Activated CD4-positive, alpha-beta T cell treated with anti-CD3 and anti-CD28 coated beads, Interleukin-10, Interleukin-2, amounts not matched to agents 100 ng/mL and 50 ng/mL, durations not matched to agents 16 hours and 8 hours (primary cell): ENCODE measurements at places on chromosomes 3 and 15.

GRCh38 chr15:68503791-68504680, 72.1 kb upstream of the ITGA11 start:
- no peak for DNase-seq

- DNase-seq, result no peak
Measured at GRCh38 chr3:131224886-131225550, 156.6 kb upstream of the NUDT16 start.

GRCh38 chr3:45779746-45780735, 16.3 kb downstream of the SLC6A20 start:
- no peak for DNase-seq

DNA sequence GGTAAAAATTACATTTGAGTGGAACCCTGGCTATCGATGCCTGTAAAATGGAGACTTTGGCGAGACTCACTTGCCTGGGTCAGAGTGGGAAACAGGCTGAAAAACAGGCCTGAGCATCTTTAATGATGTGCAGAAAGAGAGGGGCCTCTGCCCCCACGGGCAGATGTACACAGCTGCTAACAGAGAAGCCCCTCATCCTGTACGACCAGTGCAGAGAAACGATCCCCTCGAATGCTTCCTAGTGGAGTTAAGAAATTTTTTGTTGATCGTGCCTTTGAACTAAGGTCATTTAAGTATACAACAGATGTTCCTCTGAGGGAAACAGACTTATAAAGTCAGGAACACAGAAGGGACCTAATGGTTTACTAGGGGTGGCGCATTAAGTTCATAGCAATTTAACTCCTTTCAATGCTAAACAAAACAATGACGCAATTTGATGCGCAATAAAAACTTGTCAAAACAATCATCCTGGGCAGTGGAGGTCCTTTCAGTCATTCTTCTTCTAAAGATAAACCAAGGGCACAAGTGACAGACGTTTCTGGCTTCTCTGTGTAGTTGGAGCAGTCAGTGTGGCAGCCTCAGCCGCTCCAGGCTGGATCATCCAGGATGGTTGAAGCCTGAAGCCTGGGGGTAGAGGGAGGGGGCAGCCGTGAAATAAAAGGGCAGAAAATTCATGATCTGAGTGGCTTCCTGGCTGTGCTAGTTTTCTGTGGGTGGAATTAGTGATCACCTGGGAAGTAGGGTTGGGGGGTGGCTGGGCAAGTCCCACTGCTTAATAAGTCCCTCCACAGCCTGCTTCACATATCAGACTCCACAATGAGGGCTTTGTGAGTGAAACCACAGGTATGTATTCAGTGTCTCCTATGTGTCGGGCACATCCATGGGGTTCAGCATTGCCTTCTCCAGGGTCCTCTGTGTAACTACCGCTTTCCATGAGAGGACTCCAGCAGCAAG, 50.8 kb upstream of the MRPS22 start:
- no peak for DNase-seq

DNA sequence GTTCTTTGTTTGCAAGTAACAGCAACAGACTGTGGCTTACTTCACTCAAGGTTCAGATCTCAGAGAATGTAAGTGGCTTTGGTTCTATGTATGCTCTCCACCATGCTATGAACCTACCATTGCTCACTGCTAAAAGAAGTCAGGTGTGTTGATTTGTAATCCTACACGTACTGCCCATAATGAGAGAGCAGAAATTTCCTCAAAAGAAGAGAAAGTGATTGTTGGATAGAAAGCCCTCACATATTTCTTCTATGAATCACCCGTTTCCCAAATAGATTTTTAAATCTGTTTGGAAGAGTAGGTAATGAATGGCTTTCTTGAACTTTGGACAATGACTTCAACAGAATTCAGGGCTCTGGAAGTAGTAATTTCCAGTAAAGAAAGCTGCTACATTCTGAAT, 565.4 kb downstream of the ROBO2 start:
- DNase-seq, result no peak

DNA sequence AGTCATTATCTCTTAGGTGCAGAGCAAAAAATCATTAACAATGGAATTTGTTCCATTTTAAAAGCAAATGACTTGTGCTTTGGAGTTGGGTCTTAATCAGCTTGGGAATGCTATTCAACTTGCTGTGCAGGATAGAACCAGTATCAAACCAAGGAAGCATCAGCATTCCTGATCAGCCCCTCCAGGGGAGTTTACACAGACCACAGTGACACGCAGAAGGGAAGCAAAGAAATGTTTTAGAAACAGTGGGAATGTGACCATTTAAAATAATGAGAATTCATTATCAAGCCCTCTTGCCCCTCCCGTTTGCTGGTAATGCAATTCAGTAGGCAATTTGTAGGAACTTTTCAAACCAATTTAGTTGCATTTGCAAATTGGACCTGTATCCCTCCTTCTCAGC, 155.1 kb downstream of the LRTM1 start:
- DNase-seq, result no peak

- no peak for DNase-seq
Measured at GRCh38 chr3:12349895-12350811, 61.3 kb downstream of the PPARG start.

DNA sequence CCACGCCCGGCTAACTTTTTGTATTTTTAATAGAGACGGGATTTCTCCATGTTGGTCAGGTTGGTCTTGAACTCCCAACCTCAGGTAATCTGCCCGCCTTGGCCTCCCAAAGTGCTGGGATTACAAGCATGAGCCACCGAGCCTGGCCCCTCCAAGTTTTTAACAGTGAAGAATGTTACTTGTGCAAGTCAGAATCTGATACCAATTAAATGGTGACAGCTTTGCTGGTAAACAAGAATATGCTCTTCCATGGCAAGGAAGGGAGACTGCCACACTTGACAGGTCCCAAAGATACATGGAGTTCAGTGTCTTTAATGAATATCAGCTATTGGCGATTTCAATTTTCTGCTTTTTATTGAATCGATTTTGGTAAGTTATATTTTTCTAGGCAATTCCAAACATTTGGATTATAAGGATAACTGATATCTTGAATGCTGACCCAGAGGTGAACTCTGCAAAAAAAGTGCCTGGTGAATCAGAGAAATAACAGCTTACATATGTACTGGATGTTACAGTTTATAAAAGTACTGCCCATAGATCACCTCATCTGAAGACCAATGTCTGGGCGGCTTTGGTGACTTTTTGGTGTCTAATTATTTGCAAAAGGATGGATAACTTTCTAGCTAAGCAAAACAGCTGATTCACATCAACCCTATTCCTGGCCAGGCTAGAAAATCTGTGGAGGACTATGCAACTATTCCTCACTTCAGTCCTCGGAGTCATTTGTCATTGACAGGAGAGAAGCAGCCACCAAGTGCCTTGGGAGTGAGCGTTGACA, 1.2 kb downstream of the PARP16 start:
- DNase-seq, result no peak

DNA sequence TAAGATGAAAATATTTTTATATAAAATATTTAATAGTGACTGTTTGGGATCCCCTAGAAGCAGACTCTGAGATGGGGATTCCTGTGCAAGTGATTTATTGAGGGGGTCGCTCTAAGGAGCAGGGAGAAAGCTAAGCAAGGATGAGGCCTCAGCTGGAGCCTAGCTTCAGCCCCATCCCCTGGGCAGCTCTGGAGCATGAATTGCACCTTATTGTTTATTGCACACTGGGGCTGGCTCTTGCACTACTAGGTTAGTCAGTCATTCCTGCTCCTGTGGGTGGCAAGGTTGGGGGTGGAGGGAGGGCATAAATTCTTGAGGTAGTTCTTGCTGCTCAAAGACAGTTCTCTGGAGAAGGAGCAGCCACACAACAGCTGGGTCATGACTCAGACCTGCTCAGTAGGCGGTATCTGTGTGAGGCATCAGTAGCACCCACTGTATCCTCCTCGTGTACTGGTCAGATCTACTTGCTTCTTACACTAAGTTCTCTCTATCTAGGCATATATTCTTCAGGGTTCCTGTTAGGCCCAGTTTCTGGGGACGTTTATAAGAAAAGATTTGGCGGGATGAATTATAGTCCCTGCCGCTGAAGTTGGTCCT, 27.2 kb upstream of the TNFSF10 start:
- DNase-seq, result peak; percentile 94

- no peak for DNase-seq
Measured at GRCh38 chr15:71659730-71660067, 150.7 kb upstream of the NR2E3 start.

GRCh38 chr3:59565125-59565524, 515.3 kb upstream of the CFAP20DC start:
- DNase-seq, result no peak

GRCh38 chr15:96166223-96167200, 164.0 kb upstream of the NR2F2 start:
- no peak for DNase-seq

DNA sequence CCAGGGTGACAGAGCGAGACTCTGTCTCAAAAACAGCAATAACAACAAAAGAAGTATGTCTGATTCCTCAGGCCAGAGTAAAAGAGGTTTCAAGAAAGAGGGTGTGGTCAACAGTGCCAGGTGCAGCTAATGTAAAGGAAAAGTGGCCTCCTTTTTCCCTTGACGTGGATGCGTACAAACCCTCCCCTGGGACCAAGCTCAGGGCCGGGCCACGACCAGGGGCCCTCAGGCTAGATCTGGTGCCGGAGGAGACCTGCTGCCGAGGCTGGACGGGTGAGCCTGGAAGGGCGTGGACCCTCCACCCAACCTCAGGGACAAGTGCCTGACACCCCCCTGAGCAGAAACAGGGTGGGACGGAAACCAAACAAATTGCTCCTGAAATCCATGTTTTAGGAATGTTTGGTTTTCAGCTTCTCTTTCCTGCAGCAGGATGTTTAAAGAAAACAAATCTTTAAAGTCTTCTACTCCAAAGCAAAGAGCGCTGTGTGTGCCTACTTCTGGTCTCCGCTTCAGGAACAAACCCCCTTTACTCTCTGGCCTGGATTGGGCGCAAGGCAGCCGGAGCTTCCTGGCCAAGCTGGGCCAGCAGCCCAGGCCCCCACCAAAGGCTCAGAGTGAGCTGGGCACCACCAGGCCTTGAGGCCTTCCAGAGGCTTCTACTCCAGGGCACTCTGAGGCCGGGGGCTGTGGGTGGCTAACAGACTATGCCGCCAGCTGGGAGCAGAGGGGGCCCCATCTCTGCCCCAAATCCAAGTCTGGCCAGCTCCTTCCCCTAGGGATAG, 21.4 kb downstream of the ZDHHC19 start:
- no peak for DNase-seq

DNA sequence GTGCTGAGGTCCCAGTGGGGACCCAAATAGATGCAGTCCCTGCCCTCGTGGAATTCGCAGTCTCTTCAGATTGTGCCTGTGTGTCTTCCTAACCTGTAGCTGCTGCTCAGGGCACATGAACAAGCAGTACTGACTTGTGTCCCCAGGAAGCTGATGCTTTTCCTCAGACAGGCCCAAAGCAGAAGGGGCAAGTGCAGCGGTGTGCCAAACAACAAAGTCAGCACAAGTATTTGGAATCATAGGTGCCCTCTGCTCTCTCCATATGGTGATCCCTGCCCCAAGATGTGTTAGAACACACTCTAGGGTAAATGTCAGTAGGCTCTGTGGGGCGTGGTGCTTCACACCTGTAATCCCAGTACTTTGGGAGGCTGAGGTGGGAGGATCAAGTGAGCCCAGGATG, 21.9 kb downstream of the BHLHE40 start:
- DNase-seq, result no peak

GRCh38 chr3:197260491-197261163, 37.8 kb downstream of the DLG1 start:
- DNase-seq, result no peak

DNA sequence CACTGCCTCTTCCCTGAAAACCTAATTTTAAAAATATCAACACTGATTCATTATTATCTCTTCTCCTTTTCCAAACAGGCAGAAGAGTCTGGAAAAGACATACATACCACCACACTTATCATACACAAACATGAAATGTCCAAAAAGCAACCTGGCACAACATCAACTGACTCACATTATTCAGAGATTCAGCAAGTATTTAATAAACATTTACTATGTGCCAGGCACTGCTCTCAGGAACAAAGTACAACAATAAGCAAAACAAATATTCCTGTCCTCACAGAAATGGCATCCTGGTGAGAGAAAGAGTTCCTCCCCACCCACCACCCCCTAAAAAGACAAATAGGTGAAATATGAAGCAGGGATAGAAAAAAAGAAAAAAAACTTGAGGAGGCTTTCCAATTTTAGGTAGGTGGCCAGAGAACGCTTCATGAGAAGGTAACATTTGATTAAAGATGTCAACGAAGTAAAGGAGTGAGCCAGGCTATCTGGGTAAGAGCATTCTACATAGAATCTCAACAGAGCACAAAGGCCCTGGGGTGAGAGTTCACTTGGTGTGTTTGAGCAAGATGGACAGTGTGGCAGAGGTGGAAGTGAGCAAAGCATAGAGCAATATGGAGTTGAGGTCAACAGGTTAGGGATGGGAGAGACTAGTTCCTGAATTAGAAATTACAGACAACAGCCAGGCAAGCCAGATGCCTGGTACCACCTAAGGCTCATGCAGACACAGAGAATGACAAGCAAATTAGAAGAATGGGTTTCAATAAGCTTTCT, 141.7 kb downstream of the OSBPL10 start:
- no peak for DNase-seq

DNA sequence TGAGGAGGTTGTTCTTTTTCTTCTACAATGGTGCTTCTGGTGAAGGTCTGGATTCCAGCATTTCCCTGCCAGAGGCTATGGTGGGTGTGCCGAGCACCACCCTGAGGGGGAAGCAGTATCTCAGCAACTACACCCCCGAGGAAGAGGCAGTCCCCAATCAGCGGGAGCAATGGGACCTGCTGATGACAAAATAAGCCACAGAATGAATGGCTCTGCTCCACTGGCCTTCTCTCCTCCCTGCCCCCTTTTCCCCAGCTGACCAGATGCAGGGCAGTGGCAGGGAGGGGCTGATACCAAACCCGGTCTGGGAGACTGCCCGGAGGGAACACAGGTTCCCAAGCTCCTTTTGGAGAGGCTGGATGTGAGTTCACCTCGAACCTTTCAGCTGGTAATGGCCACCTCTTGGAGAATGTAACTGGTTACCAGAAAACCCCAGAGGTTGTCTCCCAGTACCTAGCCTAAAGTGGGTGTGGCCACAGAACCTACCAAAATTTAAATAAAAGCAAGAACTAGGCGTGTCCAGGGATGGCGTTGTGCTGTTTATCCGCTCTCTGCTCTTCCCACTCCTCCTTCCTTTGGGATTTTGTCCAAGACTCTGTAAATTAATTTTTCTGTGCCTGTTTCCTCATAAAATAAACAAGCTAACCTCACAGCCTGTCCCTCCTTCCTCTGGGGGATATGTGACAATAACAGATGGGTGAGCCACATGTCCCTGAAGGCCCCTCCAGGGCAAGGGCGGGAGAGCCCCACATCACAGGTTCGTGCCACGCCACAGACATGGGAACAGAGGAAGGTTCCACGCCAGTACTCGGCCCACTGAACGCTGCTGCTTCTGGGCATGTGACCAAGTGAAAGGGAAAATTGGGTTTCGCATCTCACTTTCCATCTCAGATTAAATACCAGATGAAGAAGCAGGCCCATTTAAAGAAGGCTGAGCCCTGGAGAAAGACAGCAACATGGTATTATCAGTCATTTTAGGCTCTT, 35.1 kb upstream of the SPTBN5 start:
- DNase-seq, result peak; percentile 34
